ENCODE measurements at places on chromosomes 1 and 21.

DNA sequence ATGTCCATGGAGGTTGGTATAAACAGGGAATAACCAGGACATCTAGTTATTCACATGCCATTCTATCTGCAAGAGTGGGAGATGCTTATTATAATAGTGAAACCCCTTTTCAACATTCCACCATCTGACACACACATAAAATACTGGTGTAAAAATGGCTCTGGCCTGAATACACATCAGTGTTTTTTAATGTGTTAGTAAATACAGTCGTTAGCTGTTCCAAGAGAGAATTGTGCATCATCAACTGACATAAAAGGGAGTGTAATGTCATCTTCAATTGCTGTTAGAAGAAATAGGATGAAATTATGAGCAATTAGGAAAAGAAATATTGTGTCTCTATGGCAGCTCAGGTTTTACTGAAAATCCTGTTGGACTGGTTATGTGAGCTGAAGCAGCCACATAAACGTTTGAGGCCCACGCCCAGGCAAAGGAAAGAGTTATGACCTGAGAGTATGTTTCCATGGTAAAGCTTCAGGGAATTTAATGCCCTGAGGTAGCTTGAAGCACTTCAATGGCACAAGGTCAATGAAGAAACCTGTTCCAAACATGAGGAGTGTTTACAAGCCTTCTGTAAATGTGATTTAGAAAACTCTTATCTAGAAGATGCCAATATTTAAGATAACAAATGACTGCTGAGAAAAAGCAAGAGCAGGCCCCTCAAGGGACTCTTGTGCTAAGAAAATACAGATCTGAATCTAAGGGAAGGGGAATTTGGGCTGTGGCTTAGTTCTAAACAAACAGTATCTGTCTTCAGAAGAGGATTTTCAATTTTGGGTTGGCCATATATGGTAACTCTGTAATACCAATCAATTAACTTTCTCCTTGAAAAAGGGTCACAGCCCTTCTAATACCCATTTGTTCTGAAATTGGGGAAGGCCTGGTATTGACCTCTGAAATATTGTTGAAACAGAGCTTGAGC, 384.3 kb downstream of the SEC16B start:
- DNase-seq: no peak

DNA sequence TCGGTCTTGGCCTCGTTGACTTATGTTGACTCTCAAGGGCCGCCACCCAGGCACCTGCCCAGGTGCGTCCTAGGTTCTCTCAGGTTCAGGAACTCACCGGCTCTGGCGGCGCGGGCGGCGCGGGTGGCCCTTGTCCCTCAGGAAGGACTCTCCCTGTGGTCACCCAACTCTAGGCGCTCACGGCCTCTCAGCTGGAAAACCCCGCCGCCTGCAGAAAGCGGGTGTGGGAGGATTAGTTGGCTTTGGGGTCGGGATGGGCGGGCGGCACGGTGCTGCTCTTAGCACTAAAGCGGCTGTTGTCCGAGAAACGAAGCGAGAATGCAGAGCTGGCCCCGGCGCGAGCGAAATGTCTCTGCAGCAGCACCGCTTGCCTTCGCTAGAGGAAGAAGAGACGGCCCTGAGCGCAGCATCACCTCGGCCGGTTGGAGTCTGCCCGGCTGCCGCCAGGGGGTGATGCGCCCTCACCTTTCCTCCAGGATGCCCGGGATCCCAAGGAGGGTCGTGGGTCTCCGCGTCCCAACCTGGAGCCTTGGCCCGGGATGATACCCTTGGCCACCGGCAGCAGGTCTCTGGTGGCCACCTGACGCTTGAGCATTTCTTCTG, 8.1 kb upstream of the TADA1 start:
- no peak for DNase-seq

- no peak for DNase-seq
These were observed 62.8 kb downstream of the DMRTB1 start for GRCh38 chr1:53521924-53522552.

GRCh38 chr1:110508028-110508940, 10.7 kb downstream of the KCNA10 start:
- no peak for DNase-seq

DNA sequence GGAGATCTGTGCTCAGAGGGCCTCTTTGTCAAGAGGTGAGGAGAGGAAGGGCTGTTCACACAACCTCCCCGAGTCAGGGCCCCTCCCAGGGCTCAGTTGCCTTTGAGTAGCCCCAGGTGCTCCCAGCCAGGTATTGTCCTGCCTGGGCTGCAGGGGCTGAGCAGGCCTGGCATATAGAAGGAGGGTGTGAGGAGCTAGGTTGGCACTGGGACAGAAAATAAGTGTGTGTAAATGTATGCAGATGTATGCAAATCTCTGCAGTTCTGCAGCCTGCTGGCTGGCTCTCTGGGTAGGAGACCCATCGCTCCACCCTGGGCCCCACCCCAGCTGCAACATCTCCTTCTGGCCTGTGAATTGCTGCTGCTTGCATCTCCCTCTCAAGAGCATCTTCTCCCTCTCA, 52.4 kb downstream of the NAV1 start:
- DNase-seq: no peak

GRCh38 chr21:16162953-16163352, 433.2 kb downstream of the USP25 start:
- no peak for DNase-seq

GRCh38 chr1:20072771-20073170, 2.8 kb downstream of the PLA2G5 start:
- no peak for DNase-seq

Data from central memory CD8-positive, alpha-beta T cell (primary cell).